Right renal pelvis (tissue), 4 donors: ENCODE measurements at places on chromosomes 16 and 17.
A peak's percentile ranks its signal among the peaks of the same experiment; 100 is the strongest.

GRCh38 chr17:77116371-77116860, 24.4 kb upstream of the SEC14L1 start:
- DNase-seq, result no peak

GRCh38 chr17:41784207-41784744, 2.2 kb downstream of the JUP start:
- DNase-seq, result peak; percentile 69

- DNase-seq, result no peak
These were observed 23.6 kb downstream of the CA4 start for GRCh38 chr17:60173304-60173819.

DNA sequence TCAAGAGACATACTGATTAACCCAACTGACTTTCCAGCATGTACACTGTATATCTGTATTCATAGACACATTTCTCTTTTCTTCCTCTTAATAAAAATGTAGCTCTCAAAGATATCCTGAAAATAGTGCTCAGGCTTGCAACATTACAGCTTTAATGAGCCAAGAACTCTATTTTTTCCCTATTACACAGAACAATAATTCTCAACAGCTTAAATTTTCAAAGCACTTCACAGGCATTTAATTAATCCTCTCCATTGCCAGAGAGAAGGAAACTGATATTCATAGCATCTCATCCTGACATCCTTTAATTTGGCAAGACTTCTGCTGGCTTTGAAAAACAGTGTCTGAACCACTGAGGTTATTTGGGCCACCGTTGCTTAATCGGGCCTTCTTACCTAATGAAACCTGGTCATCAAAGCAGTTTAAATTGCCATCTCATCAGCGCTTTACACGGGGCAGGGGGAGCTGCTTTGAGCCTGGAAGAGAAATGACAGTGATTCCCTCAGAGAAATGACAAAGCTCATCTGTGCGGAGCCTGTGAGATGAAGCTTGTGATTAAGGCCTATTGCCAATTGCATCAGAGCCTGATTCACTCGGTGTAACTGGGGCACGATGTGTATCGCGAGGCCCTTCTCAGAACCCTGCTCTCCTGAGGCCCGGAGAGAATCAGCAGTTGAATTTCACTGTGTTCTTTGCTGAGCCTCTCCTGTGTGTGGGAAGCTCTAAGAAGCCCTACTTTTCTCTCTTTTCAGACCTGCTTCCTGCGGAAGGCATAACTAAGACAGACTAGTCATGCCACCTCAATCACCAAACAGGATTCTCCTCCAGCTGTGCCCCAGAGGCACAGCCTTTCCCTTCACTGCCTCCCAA, 8.5 kb upstream of the SIAH1 start:
- DNase-seq, result no peak

- DNase-seq, result no peak
These were observed 49.9 kb upstream of the DNAH9 start for GRCh38 chr17:11548398-11548797.

DNA sequence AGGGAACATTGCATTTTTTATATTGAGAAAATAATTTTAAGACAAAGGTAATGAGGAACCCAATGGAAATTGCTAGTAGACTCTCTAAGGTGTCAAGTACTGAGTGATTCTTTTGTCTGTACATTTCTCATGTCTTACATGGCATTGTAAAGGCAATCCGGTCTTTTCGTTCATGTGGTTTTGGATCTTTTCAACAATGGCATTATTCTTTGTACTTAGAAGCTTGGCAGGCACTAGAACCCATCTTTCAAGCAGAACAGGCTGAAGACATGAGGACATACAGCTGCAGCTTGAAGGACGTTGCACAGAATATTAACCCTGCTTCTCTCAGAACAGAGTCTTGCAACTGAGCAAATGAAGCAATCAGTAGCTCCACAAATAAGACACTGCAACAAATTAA, 231.5 kb upstream of the ZFHX3 start:
- DNase-seq, result no peak

DNA sequence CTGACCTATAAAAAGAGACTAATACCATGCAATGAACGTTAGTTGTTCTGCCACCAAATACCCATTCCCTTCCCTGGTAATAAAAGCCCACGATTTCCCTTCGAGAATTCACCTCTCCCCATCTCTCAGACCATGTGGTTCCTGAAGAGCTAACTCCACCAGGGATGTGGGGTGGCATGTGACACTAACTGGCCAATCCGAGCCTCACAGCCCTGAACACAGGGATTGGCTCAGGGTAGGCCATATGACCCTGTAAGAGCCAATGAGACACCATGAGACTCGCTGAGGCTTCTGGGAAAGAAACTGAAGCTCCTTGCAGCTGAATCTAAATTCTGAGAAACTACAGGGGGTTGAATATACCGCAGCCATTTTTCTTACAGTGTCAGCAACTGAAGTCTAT, 21.1 kb downstream of the HELZ start:
- DNase-seq, result no peak

DNA sequence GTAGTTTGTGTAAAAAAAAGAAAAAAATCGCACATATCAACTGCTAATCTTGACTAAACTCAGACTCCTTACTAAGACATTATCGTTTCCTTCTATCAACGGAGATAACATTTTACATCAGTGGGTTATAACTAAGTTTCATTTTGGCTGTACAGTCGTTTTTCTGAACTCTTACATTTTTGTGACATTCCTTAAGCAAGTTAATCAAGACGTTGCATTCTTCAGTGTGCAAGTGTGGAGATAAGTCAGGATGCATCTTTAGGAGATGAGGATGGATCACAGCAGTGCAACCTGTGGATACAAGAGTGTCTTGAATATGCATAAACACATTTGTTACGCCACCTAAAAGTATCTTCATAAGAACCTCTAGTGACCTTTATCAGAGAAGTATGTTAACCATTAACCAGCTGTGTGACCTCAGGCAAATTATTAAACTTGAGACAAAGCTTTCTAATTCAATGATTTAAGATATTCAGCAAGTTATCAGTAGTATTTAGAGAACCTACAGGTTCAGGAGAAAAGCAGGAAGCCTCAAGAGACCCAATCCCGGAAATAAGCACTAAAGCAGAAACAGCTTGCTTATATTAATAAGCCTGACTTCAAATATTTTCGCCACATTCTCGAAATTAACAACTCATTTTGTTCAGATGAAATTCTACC, 9.4 kb downstream of the CMC2 start:
- no peak for DNase-seq
